Stimulated activated CD8-positive, alpha-beta memory T cell treated with anti-CD3 and anti-CD28 coated beads, Interleukin-15, amount 100 ng/mL, for 4 hours (primary cell): ENCODE measurements at places on chromosomes 4 and X.

DNA sequence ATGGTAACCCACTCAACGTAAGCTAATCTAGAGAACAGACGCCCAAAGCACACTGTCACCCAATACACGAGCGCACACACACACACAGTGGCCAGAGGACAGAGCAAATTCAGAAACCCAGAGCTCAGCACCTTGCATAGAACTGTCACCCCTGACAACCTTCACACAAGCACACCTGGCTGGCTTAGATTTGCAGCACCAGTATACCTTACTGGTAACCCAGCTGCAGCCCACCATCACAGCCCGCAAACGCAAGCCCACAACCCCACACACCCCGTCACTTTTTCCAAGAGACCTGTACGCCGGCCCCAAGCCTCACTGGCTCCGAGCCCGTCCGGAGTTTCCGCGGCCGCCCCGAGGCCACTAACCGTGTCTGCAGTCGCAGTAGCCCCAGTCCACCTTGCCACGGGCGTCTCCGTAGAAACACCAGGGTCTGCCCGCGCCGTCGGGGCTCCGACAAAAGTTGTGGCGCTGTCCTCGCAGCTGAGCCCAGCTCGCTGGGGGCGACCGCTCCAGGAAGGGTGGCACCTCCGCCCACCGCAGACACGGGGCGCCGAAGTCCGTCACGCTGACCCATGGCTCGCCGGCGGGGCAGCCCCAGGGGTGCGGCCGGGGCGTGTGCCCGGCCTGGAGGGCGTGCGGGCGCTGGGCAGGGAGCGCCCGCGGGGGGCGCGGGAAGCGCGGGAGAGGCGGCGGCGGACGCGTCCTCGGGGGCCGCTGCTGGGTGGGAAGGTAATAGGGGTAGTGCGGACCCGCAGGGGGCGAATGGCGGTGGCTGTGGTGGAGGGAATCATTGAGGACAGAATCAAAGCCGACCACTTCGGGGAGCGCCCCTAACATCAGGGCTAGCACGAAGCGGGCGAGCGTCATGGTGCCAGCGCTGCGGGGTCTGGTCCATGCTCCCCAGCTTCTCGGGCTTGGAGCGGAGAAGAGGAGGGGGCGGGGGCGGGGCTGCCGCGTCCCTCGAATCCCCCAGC is 664 bp downstream of the PRSS12 start:
- no peak for DNase-seq

GRCh38 chr4:13989501-13989900 is 362.0 kb upstream of the BOD1L1 start:
- no peak for DNase-seq

DNA sequence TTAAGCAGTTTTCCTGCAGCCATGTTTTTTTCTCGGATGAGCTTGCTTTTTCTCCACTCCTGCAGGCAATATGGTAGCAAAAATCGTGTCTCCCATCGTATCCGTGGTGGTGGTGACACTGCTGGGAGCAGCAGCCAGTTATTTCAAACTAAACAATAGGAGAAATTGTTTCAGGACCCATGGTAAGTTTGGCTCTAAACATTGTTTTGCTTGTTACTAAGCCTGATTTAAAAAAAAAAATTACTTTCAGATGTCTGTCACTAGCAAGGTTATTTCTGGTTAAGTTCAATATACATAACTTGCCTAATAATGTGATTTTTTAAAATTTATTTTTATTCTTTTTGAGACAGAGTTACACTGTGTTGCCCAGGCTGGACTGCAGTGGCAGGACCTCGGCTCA is 17.5 kb upstream of the GYG2 start:
- DNase-seq, result no peak

GRCh38 chr4:14110407-14110806 is 482.9 kb upstream of the BOD1L1 start:
- DNase-seq, result no peak

GRCh38 chr4:40378619-40379018 is 43.5 kb downstream of the CHRNA9 start:
- DNase-seq, result no peak

DNA sequence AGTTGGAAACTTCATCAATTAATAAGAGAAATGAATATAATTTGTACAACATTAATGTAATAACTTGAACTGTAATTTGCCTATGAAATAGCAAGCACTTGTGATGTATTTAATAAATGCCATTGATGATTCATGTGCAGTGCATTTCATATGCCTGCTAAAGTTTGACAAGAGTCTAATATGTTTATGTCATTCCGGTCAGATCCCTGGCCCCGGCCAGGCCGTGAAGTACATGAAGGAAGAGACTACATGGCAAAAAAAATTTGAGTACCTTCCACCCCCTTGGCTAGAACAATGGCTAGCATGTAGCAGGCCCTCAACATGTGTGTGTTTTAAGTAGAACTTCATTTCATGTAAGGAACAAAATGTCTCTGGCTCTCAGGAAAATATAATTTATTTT is 161.3 kb downstream of the ATP10D start:
- DNase-seq, result no peak

DNA sequence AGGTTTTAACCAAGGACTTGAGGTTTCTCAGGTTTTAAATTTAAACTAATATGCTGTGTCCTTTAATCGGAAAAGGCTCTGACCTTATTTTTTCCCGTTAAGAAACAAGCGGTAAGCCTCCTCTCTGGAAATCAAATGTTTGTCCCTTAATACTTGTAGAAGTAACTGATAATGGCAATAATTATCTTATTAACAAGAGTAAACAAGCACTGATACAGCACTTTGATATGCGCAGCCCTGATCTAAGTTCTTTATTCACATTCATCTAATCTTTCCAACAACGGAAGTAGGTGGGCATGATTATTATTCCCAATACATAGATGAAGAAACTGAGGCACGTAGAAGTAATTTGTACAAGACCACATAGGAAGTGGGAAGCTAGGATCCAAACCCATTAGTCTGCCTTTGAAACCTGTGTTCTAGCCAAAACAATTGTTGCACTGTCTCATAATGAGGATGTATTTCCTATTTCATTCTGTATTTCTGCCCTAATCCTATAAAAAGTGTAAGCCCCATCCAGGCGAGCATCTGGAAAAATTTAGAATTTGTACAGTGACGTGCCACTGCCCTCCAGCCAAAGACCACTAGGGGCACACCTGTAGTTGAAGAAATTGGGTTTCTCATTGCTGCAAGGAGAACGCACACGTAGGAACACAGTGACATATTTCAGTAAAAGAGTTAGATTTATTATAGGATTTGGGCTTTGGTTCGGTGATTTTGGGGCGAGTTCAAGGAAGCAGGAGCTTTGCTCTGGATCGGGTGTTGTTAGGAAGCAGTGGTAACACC is 606 bp downstream of the CXorf58 start:
- DNase-seq, result no peak

DNA sequence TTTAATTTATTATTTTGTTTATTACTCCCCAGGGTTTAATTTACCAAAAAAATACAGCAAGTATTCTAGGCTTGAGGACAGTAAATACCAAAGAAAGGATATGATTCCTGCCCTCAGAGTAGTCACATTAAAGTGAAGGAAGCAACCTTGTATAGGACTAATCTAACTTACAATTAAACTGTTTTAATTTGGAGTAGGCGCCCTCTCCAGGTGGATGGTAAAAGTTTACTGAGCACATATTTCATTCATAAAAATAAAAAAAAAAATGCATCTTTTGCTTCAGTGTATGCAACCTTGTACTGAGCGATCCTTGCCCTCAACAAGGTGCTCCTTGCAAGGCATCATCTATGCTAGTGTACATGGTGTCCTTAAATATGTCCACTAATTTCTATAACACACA is 72.0 kb upstream of the MAGEB16 start:
- DNase-seq, result no peak

DNA sequence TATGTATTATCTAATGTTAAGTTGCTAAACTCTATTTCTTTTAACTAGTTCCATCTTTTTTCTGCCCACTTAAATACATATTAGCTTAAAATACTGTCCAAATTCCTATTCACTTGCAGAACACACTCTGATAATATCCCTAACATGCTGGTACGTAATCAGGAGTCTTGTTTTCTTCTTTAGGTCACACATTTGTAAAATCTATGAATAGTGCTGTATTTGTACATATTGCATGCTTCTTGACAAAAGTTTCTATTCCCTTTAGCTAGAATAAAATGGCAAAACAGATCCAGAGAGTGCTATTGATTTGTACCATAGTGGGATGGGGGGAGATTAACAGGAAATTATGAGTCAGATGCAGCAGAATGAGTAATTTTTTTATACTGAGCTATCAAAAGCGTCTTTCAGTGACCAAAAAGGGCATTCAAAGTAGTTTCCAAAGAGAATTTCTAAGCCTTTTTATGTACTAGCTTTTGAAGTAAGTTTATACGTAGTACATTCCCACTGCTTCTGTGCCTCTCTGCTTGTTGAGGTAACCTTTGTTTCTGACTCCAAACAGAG is 126.5 kb downstream of the PTPN13 start:
- DNase-seq, result no peak

- no peak for DNase-seq
Observed at GRCh38 chr4:120749445-120750151, 172.9 kb downstream of the PRDM5 start.

DNA sequence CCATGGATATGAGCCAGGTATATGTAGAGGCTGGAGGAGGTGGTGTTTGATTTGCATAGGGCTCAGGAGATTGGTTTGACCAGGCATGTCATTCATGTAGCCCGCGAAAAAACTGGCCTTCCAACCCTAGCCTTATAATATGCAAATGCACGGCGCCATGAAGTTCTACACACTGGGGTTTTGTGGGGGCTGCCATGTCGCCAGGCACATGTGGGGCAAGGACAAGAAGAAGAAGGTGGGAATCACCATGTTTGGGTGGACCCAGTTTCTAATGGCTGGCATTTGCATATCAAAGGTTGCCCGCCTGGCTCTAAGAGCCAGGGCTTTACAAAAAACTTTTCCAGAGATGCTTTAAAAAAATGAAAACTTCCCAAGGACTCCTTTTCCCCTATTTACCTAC is 1251.0 kb downstream of the PCDH18 start:
- DNase-seq, result no peak

DNA sequence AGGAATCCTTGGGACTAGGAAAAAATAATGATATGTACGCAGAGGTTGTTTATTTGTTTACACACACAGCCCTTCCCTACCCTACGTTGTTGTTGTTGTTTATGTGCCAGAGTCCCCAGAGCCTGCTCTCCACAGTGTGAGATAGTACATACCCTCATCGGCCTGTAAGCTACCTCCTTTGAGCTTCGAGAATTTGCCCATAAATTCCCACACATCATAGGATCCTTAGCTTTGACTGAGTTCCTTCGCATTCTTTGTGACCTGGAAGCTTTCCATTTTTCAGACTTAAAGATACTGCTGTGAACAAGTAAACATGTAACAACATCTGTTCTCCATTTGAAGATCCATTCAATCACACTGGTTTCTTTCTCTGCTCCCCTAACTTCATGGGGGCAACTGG is 114.5 kb downstream of the IRF2 start:
- no peak for DNase-seq

GRCh38 chr4:102227388-102227787 is 117.9 kb downstream of the SLC39A8 start:
- DNase-seq, result no peak

DNA sequence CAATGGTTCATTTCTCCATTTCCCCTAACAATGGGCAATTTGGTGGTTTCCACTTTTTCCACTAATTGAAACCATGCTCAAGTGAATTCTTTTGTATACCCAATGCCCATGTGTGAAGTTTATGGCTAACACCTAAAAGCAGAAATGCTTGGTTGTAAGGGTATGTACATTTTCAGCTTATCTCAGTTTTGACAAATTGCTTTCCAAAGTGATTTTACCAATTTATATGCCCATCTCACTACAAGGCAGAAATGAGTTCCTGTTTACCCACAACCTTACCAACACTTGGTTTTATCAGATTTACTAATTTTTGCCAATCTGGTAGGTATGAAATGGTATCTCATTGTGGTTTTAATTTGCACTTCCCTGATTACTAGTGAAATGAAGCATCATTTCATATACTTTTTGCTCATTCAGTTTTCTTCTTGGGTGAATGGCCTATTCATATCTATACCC is 14.8 kb downstream of the GPR34 start:
- no peak for DNase-seq

DNA sequence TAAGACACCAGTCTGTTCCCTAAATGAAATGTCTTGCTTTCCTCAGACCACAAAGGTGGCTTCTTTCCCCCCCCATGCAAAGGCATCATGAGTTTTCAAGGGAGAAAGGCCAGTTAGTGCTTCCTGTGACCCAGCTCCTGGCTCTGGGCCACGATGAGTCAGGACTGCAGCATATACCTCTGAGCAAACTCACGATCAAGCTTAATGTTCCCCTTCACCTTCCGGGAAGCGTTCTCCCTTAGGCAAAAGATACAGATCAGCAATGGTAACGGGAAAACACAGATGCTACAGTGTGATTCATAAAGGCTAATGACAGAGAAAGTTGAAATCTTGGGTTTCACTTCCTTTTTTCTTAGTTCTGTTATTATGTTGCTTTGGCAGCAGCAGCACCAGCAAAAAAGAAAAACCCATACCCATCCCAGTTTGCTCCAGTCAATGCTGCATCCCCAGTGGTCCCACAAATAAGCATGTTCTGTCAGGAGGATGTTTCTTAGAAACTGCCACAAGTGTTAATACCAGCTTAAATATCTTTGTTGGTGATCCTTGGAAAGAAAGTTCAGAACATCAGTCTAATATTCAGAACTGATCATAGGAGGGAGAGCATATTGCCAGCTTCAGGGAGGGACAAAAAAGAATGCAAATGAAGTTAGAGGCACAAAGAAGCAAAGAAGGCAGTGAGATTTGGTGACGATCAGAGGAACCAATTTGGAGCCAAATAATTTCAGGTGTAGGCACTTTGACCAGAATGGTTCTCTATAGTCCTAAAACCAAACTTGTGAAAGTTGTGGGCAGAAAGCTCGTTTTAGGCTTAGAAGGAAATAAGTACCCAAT is 41.2 kb downstream of the LONRF3 start:
- no peak for DNase-seq

GRCh38 chrX:131942034-131942433 is 81.1 kb upstream of the STK26 start:
- no peak for DNase-seq

GRCh38 chr4:72357908-72358307 is 211.1 kb downstream of the ADAMTS3 start:
- DNase-seq, result no peak

DNA sequence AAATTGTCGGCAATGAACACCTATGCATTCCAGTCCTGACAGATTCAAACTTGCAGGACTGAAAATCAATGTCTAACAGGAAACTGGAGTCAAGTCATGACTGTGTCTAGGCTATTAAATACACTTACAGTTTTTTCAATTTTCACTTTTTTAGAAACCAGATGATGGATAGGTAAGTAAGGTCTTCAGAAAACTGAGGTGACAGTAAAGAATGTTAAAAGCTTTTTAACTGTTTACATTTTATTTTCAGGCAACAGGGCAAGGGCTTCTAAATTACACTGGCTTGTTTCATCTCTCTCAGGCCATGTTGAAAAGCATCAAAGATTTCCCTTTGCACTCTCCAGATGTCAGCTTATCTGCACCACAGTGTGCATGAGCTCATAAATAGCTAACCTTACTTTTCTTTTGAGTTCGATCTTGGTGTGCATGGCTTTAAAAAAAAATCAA is 65.2 kb downstream of the SEC24D start:
- no peak for DNase-seq
